ENCODE measurements at places on chromosomes 5 and 9.
A peak's percentile ranks its signal among the peaks of the same experiment; 100 is the strongest.

GRCh38 chr9:113665064-113665463, 201.5 kb downstream of the RGS3 start:
- DNase-seq: no peak

DNA sequence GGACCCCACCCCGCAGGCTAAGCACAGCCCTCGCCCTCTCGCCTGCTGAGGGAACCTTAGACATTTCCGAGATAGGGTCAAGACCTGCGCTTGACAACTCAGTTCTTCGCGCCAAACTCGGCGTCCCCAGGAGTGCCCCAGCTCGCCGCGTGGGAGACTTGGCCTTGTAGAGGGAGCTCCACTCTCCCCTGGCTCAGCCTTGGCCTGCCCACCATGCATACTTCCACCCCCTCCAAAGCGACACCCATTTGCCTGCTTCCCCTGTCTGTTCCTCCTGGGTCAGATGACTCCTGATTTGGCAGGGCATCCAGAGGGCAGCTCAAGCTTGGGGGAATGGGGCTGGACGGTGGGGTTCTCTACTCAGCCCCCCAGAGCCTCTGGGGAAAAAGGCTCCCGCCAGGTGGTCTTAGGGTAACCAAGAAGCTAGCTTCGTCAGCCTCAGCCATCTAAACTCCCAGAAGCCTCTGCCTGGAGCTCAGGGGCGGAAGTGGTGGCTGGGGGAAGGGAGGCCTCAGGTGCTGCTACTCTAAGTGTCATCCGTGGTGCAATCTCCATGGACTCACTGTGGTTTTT, 560 bp downstream of the DOCK2 start:
- no peak for DNase-seq

- DNase-seq: peak; percentile 69
These were observed 85.0 kb upstream of the HRH2 start for GRCh38 chr5:175572886-175573285.

DNA sequence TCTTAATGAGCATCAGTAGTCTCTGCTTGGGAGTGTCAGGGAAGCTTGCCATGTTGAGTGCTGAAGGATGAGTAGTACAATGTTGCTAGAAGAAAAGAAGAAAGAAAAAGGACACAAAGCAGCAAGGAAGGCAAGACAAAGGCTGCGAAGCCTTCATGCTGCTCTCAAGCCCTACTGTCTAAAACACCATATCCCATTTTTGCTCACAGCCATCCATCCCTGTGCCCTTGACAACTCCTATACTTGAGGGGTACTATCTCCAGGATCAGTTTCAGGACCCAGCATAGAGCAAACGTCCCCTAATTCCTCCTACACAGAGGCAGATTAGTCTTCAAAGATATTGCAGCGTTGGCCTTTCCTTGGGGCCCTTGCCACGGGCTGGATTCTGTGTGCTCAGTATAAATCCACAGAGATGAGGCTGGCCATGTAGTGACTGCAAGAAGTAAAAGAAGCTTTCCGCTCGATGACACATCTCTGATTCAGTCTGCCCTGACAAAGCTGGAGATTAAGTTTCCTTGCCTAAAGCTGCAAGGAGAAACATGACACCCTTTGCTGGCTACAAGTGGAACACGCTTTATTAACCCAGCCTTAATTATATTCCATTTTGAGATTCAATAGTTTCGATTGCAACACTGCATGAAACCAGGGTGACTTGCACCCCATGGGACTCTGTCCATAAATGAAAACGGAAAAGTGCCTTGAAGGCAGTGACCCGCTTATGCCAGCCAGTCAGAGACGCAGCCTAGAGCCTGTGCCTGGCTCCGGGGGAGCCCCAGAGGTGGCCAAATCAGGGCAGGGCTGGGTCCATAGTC, 304.6 kb downstream of the ACTL7B start:
- DNase-seq: peak; percentile 87

GRCh38 chr9:86749161-86749893, 198.0 kb downstream of the GAS1 start:
- no peak for DNase-seq

DNA sequence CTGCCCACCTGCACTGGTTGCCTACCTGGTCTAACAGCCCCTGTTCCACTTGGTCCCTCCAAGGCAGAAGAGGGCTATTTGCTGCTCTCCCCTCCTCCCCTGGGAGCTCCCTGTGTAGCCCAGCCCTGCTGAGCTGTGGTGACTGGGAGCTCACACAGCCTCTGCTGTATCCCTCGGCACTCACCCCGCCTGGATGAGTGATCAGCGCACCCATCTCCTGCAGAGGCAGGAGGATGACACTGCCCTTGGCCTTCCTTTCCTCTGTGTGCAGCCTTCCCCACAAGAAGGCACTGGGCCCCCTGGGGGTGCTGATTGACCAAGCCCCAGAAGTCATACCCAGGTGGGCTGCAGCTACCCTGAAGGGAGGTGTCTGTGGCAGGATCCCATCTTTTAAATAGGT, 134.2 kb downstream of the ADAMTS2 start:
- peak; percentile 12 for DNase-seq

- peak; percentile 62 for DNase-seq
These were observed 23.4 kb downstream of the CDK20 start for GRCh38 chr9:87950765-87951488.

- peak; percentile 92 for DNase-seq
These were observed 131.5 kb downstream of the AGTPBP1 start for GRCh38 chr9:85610074-85610860.

GRCh38 chr9:95250462-95251221, 66.9 kb downstream of the FANCC start:
- no peak for DNase-seq

- DNase-seq: no peak
These were observed 37.4 kb downstream of the UBQLN1 start for GRCh38 chr9:83670381-83670780.

DNA sequence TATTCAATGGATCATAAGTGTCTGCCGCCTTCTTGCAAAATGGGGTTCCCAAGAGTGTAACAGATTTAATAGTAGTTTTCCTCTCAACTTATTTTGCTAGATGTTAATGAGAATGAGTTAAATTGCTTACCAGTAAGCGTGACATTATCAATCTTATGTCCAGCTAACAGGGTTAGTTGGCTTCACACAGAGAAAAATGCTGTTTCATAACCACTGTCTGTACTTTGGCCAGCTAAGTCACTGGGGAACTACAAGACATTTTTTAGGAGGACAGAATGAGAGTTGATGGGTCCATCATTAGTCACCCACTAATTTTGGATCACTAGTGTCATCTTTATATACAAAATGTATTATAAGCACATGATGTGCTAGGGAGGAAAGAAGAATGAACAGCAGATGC, 1.4 kb downstream of the CDC37L1 start:
- peak; percentile 48 for DNase-seq

- peak; percentile 87 for DNase-seq
These were observed 171.2 kb downstream of the CCDC171 start for GRCh38 chr9:15724016-15724415.

DNA sequence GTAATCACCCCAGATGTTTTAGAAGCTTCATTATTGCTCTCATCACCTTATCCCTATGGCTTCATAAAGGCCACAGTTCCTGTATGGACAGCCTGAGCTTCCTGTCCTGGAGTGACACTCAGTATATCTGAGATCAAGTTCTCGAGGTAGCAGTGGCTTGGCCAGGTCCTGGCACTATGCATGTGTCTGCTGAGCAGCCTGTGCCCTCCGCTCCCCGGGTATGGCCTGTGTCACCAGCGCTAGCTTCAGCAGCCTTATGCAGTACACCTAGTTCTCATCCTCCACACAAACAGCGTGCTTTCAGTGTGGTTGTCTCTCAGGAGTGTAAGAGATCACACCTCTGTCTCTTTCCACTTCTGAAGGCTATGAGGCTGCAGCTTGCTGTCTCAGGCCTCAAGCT, 514.7 kb downstream of the DIRAS2 start:
- DNase-seq: no peak
